ENCODE measurements at places on chromosomes 12 and 14.

DNA sequence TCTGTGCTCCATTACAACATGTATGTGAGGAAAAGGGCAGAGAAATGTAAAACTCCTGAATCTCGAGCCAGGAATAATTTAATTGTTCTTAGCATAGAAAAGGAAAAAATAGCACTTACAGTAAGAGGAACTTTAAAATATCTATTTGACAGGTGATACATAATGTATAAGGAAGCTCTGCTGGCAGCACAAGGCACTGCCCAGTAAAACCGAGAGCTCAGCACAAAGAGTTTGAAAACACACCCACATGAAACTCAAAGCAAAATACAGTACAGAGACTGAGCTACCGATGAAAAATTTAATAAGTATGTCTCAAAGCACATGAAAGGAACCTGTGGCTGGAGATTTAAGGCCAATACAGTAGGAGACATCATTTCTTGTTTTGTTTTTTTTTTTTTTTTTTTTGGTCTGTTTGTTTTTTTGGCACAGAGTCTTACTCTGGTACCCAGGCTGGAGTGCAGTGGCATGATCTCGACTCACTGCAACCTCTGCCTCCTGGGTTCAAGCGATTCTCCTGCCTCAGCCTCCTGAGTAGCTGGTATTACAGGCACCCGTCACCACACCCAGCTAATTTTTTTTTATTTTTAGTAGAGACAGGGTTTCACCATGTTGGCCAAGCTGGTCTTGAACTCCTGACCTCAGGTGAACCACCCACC, 19.2 kb downstream of the CLIP1 start:
- DNase-seq, result no peak

DNA sequence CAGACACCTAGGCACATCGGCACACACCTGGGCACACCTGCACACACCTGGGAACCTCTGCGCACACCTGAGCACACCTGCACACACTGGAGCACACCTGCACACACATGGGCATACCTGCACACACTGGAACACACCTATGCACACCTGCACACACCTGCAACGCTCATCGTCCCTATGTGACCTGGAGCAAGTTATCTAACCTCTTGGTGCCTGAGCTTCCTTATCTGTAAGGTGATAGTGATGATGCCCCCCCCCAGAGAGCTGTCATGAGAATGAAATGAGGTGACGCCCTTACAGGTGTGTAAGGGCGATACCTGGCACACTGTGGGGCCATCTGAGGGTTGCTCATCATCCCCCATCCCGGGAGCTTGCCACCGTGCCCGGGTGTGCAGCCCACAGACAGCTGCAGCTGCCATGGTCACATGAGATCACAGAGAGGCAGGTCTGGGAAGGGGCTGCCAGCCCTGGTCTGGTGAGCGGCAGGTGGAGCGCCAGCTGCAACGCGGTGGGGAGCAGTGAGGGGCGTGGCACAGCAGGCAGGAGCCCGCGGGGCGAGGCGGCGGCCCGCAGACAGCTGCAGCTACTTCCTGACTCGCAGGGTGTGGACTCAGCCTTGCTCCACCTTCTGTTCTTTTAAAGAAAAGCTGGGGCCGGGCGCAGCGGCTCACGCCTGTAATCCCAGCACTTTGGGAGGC, 59.9 kb upstream of the FBRSL1 start:
- DNase-seq, result peak; percentile 91

- no peak for DNase-seq
These were observed 67.0 kb downstream of the FBXW8 start for GRCh38 chr12:116977465-116978380.

DNA sequence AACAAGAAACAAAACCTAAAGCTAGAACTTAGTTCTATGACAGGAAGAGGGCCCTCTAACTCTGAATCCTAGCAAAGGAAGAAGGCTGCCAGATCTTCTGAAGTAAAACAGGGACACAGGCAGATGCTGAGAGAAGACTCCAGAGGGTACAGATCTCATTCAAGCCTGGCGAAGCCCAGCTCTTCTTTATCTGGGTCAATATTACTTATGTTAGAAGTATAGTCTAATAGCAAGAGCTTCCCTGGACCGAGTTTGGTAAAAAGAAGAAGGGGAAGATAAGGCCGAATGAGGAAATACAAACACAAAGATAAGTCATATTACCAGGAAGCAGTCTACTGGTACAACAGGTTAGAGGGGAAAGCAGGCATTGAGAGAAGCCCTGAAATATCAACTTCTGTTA, 79.9 kb upstream of the CCDC91 start:
- DNase-seq, result no peak

DNA sequence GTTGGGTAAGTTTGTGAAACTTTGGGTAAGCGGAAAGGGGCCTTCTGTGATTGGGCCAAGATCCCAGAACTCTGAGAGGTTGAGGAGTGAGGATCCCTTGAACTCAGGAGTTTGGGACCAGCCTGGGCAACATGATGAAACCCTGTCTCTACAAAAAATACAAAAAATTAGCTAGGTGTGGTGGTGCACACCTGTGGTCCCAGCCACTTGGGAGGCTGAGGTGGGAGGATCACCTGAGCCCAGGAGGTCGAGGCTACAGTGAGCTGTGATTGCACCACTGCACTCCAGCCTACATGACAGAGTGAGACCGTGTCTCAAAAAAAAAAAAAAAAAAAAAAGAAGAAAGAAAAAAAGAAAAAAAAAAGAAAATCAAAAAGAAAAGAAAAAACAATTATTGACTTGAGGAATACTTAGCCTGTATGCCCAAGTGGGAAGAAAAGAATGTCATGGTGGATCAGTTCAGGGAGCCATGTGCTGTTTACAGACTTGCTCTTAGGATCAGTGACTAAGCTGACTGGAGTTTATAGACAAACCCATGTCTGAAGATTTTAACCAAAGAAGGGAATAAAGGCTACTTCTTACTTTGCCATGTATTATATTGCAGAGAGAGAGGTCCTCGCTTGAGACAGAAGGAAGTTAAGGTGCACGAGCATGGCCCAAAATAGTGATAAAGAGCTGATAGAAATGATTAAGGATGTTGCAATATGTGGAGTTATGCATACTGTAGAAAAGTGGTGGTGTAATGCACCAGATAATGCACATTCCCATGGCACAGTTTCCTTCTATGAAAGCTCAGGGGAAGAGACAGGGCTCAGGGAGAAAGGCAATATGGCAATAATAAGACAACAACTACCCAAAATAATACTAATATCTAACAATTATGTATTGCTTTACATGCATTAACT, 881 bp downstream of the HSD17B6 start:
- no peak for DNase-seq

DNA sequence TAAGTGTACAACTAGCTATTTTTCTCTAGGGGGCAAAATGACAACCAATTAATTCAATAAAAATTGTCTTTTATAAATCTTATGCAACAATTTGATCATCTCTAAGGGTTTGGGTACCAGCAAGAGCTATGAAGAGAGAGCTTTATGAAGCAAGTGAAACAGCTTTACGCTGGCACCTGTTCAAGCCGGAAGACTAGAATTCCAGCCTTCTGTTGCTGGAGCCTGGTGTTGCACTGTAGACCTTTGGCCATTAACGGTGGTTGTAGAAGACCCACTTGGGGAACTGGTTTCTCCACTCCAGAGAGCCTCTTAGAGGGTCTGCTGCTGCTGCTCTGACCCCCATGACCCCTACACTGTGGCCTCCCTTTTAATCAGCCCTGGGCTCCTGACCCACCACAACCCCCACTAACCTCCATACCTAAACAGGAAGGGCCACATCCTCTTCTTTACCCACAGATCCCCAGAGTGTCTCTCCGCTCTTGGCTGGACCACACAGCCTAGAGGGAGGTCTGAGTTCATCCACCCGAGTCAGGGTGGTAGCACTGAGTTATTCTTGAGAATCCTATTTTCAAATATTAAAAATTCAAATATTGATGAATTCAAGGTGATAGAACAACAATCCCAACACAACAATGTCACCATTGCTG, 54.6 kb upstream of the STON2 start:
- no peak for DNase-seq

GRCh38 chr14:64340560-64341196, 46.5 kb upstream of the ESR2 start:
- DNase-seq, result no peak

- no peak for DNase-seq
These were observed 7.5 kb upstream of the PYROXD1 start for GRCh38 chr12:21429994-21430393.

DNA sequence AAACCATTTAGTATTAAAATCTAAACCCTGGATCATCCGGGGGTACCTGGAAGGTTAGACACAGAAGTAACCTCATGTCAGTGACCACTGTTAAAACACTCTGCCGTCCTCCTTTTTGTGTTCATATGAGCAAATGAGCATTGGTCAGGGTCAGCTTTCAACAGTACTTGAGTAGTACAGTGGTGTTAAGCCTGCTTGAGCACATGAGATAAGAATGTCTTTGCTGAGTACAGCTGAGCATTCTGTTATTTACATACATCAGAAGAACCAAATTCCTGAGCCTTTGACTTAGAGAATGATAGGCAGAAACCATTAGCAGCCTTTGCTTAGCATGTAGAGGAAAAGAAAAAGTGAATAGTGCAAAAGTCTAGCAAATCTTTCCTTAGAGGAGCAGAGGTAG, 38.6 kb upstream of the LRTM2 start:
- DNase-seq, result no peak

- DNase-seq, result no peak
These were observed 127.4 kb downstream of the HMGA2 start for GRCh38 chr12:65951697-65952096.

- no peak for DNase-seq
These were observed 116.6 kb downstream of the ETV6 start for GRCh38 chr12:11765817-11766794.

GRCh38 chr14:67405771-67406170, 6.2 kb downstream of the PLEK2 start:
- DNase-seq, result no peak

DNA sequence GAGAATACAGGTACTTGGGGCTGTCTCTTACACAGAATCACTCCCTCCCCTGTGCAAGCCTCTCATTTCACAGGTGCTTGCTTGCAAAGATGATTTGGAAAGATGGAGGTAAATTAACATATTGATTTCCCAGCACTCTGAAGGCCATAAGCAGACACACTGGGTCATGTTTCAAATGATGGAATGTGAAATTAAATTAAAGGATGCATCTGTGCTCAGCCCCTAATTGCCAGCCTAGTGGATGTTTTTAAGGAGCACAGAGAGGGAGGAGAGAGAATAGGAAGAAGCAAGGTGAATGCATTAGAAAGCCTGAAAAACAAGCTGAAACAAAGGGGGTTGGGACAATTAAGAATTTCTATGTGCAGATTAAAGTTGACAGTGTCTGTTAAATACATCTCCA, 96.1 kb upstream of the GRIP1 start:
- DNase-seq, result no peak

GRCh38 chr12:83527810-83528209, 841.1 kb downstream of the TMTC2 start:
- DNase-seq, result no peak

DNA sequence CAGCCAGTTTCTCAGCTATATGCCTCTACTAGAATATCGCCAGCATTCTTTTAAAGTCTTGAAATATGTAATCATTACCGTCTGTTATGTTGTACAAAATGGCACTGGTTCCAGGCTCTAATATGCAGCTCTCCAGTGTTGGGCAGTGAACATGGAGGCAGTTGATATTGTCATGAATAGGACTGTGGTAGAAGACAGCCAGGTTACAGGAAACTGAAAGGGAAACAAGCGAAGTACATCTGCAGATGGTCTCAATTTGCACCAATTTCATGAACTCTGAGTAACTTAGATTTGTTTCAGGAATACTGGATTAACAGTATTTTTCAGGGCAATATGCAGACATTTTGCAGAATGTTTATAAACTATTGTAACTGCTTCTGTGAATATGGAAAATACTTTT, 13.4 kb upstream of the KLHL42 start:
- no peak for DNase-seq

GRCh38 chr14:73988065-73988464, 31.0 kb downstream of the ENTPD5 start:
- no peak for DNase-seq

DNA sequence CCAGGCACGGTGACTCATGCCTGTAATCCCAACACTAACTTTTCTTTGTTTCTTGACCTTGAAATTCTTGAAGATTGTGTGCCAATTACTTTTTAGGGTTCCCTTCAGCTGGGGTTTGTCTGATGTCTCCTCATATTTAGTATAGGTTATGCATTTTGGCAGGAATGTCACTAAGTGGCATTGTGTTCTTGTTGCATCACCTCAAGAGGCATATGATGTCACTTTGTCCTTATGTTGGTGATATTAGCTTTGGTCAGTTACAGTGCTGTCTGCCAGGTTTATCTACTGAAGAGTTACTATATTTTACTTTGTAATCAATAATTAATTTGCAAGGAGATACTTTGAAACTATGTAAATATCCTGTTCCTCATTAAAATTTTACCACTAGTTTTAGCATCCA, 61.0 kb upstream of the BTG1 start:
- DNase-seq, result no peak

- DNase-seq, result no peak
These were observed 110.8 kb downstream of the DAD1 start for GRCh38 chr14:22478247-22478646.

- no peak for DNase-seq
These were observed 125.0 kb downstream of the RAD51B start for GRCh38 chr14:67944605-67945004.

DNA sequence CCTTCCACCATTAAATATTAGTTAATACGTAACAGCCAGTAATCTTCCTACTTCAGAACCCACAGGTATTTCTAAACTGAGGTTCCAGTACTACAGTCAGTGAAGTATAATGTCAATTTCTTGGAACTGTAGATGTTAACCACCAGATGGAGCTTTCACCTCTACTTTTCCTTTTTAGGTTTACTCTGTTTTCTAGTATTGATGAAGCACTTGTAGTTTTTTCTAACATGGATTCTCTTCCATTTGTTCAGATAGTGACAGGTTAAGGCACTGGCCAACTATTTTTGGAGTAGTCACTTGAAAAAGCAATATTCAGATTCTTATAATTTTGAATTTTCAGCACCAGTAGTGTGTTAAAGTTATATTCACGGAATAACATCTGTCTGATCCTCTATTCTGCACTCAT, 4.6 kb upstream of the SEC23A start:
- peak; percentile 20 for DNase-seq

DNA sequence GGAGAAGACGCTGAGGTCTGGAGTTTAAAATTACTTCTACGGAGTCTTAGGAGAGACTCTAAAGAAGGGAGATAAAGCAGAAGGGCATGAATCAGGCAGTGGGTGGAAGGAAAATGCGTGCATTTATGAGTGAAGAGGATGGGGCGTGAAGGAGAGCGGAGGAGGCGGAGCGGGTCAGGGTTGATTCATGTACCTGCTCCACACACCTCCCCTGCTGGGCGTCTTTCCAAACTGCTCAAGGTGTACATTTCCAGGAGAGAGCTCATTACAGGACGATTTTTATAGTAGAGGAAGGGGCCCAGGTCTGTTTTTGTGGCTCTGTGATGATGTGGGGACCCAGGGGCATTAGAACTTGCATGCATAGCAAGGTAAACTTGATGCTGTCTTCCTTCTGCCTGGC, 65.0 kb upstream of the ASPG start:
- no peak for DNase-seq

GRCh38 chr12:92145481-92145730, 240 bp downstream of the BTG1 start:
- DNase-seq, result no peak

DNA sequence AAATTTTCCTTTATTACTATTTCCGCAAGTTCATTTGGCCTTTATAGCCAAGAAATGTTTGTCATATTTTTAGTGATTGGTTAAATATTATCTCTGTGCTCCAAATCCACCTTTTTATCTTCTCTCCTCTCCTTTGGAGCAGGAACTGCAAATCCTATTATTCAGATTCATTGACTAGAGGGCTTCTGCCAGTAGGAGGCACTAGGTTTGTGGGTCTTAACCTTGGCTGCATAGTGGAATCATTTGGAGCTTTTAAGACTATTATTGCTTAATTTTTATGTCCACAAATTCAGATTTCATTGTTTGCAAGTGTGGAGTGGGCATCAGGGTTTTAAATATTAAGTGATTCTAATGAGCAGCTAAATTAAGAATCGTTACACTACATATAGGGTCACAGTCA, 75.3 kb upstream of the SYT10 start:
- DNase-seq, result no peak
